CMK (cell line): ENCODE measurements at places on chromosomes 6 and 20.

DNA sequence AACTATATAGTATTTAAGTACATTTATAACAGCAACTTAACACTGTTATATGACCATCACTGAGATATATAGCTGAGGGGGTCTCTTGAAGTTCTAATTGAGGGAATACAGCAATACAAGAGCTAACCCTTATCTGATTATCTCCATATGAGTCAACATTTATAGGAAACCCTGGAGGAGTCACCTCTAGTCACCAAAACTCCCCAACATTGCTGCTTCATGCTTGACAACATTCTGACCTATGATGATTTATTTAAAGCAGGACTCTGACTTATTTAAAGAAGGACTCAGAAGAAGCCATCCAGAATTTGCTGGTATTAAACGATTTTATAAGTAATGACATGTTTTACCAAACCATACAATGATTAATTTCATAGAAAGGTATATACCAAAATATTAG is 182.6 kb upstream of the NOX3 start:
- DNase-seq, result no peak

DNA sequence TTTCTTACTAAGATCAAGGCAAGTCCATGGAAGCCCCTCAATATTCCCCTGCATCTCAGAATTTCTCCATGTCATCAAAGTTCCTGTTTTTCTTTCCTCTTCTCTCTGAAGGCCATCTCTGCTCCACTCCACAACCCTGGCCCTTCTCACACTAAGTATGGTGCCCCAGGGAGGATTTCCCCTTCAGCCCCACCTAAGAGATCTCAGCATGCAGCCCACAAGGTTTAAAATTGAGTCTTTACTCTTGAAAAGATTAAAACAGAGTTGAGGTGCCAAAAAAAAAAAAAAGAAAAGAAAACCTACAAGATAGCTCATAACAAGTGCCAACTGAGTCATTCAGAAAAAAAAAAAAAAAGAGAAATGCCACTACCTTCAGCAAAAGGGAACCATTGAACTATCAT is 36.5 kb upstream of the TNFAIP3 start:
- no peak for DNase-seq

GRCh38 chr20:43910564-43910963 is 4.1 kb upstream of the TOX2 start:
- DNase-seq, result no peak

DNA sequence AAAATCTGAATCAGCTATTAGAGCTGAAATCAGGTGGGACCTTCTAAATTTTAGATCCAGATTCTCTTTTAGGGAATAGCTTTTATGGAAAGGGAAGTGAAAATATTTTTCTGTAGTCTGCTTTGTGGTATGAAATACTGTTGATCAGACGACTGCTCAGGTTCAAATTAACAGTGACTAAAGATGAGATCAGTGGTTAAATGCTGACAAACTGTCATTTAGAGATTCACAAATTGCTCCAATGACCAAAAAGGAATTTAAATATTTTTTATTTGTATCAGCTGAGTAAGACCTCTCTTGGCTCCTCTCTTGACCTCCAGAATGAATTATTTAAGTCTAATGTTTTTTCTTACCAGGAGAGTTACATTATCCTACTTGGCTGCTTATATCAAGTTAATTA is 77.3 kb downstream of the KCNQ5 start:
- no peak for DNase-seq

DNA sequence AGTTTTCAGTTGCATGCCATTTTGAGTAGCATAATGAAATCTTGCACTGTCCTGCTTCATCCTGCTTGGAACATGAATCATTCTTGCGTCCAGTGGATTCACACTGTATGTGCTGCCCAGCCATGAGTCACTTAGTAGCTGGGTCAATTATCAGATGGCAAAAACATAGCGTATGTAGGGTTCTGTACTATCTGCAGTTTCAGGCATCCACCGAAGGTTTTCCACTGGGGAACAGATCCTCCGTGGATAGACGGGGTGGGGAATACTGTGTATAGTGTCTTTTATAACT is 61.4 kb downstream of the IL22RA2 start:
- no peak for DNase-seq

- DNase-seq, result no peak
Observed at GRCh38 chr20:10919396-10920140, 245.8 kb upstream of the JAG1 start.

GRCh38 chr6:104472021-104472901 is 387.5 kb downstream of the HACE1 start:
- no peak for DNase-seq

DNA sequence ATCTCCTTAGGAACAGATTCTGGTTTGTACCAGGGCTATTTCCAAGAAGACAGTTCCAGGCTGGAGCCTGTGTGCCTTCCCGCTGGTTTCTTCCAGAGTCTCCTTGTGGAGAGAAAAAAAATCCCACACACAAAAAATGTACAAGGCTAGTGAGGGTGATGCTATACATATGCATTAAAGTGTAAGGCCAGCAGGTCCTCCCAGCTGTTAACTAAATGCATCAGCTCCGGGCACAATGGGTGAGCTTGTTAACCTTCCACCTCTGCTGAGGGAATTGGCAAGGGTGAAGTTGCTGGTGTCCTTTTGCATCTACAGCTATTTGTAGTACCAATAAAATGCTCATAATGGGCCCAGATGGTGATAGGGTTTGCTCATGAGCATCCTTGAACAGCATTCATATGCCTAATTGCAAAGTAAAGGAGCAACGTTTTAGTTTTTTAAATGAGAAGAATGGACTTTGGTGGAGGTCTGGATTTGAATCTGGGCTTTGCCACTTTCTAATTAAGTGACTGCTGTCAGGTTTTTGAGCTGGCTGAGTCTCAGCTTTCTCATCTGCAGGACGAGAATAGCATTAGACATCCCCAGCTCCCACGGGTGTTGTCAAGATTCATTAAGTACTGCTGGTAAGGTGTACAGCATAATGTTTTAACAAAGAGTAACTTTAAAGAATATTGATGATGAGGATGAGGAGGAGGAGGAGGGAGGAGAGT is 361.8 kb downstream of the QKI start:
- DNase-seq, result no peak

- DNase-seq, result no peak
Observed at GRCh38 chr6:79167931-79168694, 66.4 kb downstream of the HMGN3 start.

DNA sequence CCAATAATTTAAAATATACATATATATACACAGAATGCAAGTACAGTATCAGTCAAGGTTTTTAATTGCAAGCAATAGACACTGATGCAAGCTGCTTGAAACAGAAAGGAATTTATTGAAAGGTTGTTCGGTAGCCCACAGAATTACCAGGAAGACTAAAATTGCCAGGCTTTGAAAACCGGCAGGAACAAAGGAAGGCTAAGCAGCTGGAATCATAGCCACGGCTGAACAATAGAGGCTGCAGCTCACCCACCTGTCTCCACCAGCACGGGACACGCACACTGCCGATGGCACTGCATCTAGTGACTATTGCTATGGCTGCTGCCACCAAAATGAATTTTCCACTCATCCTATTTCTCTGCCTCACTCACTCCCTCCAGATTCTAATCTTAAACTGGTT is 22.0 kb upstream of the L3MBTL3 start:
- DNase-seq, result no peak

GRCh38 chr20:11496380-11496779 is 421.3 kb upstream of the BTBD3 start:
- no peak for DNase-seq

GRCh38 chr20:20237093-20237959 is 130.6 kb upstream of the INSM1 start:
- peak; percentile 14 for DNase-seq

DNA sequence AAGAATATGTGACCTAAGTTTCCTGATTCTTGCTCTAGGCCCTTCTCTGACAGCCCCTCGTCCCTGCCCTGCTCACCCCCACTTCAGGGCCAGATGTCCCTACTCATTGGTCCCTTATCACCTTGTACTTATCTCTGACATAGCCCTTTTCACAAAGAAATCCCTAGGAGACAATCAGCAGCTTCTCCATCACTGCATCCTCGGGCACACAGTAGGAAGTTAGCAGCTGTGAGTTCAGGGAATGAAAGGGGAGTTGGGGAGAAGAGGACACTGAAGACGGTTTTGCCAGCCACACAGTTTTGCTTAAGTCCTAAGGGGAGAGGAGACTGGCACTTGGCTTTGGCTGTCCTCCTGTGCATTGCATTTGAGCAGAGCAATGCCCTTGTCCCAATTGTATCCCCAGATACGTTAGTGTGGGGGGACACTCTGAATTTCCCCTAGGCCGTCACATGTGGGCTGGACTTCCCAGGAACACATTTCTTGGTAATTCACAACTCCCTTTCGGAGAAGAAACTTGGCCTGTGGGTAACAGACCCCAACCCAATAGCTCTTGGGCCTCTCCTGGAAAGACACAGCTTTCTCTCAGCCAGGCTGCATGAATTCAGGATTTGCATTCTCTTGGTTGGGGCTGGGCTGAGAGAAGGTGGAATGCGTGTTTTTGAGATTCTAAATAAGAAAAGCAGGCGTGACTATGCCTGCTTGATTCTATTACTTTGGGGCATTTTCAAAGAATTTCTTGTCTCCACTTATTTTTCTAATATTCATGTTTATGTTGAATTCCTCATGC is 177.6 kb downstream of the UST start:
- no peak for DNase-seq

GRCh38 chr20:15843777-15844176 is 729.5 kb downstream of the KIF16B start:
- DNase-seq, result no peak

DNA sequence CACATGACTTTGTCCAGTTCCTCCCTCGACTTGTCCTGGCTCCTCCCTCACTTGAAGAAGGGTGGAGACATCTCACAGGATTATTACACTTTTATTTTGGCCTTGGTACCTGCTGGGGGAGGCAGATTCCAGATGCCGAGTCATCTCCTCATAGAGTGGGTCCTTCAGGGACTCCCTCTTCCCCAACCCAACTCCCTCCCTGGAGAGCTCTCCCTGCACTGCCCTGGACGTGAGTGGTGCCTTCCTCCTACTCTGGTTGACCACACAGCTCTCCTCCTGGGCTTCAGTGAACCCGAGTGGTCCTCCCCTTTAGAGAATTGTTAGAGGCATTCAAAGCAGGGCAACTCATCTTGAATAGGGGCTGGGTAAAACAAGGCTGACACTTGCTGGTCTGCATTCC is 40.9 kb upstream of the MC3R start:
- DNase-seq, result no peak

- no peak for DNase-seq
Observed at GRCh38 chr6:150895928-150896632, 30.6 kb downstream of the MTHFD1L start.

DNA sequence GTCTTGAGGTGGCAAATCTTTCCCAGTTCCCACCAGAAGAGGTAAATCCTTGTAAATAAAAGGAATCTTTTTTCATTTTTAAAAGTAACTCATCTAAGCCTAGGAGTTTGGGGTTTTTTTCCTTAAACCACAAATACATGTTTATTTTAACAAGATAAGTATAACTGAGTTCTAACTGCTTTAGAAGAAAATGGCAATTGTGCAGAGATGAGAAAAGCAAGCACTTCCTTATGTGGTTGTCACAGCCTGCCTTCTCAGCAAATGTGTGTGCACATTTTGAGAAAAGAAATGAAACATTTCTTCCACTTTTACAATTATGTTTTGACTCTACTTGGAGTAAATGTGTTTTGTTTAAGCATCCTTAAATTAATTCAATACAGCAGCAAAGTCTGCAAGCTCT is 17.7 kb downstream of the HCK start:
- DNase-seq, result no peak

DNA sequence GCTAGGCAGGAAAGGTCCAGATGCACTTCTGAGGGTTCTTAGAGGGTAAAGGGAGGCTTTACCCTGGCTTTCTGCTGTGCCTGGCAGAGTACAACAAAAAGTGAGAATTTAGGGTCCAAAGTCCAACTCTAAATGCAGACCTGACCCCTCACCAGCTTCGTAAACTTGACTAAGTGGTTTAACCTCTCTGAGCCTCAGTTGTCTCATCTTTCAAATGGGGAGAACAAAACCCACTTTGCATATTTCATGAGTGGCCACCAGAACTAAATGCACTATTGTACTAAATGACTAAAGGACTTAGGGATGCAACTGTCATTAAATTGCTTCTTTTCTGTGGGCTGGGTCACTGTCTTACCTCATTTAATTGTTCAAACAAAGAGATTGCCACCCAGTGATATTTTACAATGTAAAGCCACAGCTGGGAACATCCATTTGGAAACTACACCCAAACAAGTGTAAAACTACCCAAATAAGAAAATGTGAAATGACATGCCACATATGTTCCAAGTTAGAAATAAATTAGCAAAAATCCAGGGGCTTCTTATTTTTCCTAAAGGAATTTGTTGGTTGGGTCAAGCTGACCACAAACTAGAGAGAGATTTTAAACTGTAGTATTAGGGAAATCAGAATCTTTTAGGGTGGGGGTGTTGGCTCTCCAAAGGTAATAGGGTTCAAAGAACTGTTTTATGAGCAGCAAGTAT is 48.3 kb upstream of the RIN2 start:
- no peak for DNase-seq

- no peak for DNase-seq
Observed at GRCh38 chr6:158069800-158070195, 88.1 kb downstream of the SYNJ2 start.

- DNase-seq, result no peak
Observed at GRCh38 chr20:654417-654750, 1.4 kb upstream of the SRXN1 start.

DNA sequence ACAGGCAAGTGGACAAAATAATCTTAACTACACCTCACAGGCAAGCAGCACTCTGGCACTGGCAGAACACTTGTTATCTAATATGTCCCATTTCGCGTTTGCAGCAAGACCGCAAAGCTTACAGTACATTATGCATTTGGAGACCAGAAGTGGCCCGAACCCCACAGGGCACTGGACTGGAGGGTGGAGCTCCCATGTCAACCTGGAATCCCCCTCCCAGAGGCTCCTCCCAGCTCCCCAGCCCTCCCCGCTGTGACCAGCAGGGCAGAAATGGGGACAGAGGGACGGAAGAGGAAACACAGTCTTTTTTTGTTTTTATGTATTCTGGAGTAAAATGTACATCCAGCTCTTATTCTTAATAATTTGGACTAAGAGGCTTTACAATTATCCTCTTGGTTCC is 263.7 kb downstream of the SMOC2 start:
- DNase-seq, result no peak

GRCh38 chr6:140542863-140543262 is 1168.4 kb upstream of the CITED2 start:
- DNase-seq, result no peak

DNA sequence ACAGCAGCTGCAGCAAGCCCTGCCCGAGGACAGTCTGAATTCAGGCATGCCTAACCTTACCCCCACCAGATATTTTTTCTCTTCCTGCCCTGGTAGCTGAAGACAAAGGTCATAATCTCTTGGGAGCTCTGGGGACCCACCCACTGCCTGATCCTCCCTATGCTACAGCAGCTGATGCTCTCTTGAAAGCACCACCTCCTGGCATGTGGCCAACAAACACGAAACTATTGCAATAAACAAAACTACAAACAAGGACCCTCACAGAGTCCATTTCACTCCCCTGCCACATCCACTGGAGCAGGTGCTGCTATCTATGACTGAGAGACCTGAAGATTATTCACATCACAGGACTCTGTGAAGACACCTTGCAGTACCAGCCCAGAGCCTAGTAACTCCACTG is 238.5 kb upstream of the HS3ST5 start:
- no peak for DNase-seq

GRCh38 chr6:107604549-107604948 is 114.6 kb downstream of the SOBP start:
- no peak for DNase-seq
